ENCODE measurements at places on chromosomes 4 and X.
A peak's percentile ranks its signal among the peaks of the same experiment; 100 is the strongest.

DNA sequence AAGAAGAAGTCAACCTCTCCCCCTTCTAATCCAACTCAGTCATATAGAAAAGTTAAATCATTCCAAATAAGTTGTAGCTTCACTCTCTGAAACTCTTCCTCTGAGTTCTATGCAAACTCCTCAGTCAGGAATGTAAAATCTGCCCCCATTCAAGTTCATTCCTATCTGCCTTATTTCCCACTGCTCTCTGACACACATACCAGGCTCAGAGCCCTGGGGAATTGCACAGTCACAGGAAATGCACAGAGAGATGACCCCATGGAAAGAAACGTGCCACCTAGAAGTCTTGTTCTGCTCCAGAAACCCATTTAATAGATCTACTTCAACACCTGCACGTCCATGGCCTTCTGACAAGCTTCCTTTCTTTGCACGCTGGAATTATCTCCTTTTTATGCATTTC is 236.0 kb upstream of the VCX3A start:
- no peak for DNase-seq

- DNase-seq: no peak
These were observed 117.9 kb upstream of the FAM9B start for GRCh38 chrX:9151772-9152307.

DNA sequence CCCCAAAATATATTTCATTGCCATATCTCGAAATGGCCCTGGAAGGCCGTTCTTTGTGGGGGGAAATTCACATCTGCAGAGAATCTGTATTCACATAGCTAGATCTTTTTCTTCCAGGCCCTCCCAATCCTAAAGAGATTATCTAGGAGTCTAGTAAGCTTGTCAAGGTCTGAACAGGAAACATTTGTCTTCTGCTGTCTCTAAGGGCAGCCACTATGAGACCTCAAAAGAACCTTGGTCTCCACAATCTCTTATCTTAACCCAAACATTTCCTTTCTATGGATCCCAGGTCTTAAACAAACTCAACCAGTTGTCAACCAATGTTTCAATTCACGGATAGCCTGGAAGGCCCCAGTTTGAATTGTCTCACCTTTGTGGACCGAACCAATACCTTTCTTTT is 45.0 kb downstream of the CRLF2 start:
- DNase-seq: no peak

GRCh38 chr4:138561906-138562305 is 319.8 kb upstream of the SLC7A11 start:
- DNase-seq: no peak

GRCh38 chrX:148540114-148540513 is 39.7 kb downstream of the AFF2 start:
- no peak for DNase-seq

DNA sequence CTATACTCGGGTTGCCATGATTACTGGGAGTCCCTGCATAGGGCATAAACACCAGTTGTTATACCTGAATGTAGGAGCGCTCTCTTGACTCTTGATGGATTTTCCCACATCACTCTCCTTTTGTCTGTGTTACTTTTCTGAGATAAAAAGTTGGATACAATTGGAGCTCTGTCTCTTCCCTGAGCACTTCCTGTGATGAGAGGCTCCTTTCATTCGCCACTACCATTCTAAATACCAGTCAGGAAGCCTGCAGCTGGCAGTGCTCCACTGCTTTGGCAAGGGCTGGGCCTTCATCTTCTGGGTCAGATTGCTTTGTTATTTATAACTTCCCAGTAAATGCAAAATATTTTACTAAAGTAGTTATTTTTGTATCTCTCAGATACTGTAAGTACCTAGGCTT is 13.9 kb downstream of the TCEANC start:
- no peak for DNase-seq

DNA sequence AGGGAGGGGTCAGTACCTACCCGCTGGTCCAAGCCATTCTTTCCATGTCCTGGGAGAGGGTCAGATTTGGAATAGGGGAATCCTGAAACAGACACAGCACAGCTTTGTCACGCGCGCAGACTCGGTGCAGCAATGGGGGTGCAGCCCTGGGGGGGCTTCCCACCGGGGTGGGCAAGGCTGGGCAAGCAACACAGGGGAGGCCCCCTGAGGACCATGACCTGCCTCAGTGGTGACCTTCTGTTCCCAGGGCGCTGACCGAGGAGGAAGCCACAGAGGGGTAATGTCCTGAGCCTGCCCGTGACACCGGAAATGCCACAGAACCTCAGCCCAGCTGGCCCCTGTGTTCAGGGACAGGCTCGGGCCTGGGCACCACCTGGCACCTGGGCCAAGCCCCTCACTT is 53.2 kb upstream of the AFAP1 start:
- DNase-seq: no peak

DNA sequence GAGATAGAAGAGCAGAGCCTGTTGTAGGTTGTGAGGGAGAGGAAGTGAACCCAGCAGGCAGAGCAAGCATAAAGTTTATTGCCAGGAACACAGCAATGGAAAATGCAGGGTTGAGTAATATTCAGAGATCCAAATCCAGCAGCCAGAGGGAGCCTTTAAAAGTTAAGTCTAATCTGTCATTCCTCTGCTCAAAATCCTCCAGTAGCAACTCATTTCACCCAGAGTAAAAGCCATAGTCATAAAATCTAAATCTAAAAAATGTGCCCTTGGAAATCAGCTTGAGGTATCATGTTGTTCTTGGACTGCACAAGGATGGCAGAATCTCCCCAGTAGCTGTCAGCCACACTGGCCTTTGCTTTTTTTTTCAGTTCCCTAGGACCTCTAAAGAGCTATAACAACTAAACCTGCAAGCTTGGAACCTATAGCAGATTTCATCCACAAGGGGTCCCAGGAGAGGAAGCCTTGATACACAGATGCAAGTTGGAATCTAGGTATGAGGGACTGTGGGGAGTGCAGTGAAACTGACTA is 62.9 kb upstream of the FRAS1 start:
- no peak for DNase-seq

DNA sequence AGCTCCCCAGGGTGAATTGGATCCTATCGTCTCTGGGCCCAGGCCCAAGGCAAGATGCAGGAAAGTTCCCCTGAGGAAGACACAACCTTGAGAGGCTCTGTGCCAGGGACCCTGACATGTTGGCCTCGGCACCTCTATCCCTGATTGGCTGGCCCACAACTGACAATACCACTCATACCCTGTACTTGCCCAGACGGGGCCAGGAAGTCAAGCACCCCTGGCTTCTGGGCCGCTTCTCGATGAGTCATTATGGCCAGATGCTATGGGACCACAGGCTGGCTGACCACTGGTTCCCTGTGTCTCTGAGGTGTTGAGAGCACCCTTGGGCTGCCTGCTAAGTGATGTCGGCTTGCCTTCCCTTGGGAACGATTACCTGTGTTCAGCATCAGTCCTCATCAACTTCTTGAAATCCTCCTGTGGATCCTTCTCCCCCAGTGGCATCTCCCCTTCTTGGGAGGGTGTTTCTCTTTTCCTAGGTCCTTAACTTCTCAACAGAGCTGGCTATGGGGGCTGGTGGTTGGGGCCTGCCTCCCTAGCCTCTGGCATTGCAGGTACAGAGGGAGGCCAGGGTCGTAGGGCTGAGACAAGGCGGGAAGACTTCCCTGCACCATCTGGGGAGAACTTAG is 54.5 kb upstream of the MAMLD1 start:
- DNase-seq: no peak

DNA sequence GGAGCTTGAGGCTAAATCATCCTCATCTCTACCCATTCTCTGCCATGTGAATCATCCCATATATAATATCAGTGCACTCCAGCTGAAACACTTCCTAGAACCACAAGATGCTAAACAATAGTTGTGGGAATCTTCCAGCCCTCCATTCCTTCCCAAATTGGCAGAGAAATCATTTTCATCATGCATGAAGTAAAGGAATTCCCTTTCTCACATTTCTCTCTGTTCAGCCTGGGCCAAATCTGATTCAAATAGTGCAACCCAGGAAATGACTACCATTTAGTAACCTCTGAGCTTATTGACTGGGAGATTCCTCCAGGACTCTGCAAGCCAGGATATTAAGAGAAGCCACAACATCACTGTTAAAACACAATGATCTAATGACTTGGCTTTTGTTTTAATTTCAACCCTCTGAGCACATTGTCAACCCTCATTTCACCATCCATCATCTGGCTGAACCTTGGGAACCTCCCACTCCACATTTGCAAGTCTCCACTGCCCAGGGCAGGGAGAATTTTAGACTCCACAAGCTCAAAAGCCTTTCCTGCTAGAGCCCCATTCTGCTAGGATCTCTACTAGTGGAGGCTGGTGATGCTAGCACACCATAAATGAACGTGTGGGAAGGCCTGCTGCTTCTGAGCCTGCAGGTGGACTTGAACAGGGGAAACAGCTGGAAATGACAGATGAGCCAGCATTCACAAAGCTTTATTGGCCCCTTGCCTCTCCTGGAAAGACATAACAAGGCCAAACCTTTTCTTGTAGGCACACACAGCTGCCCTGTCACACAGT is 133.9 kb downstream of the TET2 start:
- DNase-seq: no peak

DNA sequence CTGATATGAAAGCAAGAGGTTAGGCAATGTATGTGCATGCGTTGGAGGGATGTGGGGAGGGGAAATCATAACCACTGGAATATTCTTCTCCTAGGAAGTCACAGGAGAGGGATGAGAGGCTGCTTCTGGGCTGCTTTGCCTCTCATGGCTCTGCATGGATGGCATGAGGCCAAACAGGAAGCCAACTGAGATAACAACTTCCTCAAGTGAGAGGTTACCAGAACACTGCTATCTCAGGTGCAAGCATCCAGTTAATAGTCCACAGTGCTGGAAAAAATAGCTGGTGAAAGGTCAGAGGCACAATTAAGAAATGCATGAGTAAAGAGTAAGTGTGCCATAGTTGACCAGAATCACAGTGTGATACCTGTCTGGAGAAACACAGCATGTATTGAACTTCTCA is 113.3 kb downstream of the ELOVL6 start:
- peak; percentile 47 for DNase-seq

DNA sequence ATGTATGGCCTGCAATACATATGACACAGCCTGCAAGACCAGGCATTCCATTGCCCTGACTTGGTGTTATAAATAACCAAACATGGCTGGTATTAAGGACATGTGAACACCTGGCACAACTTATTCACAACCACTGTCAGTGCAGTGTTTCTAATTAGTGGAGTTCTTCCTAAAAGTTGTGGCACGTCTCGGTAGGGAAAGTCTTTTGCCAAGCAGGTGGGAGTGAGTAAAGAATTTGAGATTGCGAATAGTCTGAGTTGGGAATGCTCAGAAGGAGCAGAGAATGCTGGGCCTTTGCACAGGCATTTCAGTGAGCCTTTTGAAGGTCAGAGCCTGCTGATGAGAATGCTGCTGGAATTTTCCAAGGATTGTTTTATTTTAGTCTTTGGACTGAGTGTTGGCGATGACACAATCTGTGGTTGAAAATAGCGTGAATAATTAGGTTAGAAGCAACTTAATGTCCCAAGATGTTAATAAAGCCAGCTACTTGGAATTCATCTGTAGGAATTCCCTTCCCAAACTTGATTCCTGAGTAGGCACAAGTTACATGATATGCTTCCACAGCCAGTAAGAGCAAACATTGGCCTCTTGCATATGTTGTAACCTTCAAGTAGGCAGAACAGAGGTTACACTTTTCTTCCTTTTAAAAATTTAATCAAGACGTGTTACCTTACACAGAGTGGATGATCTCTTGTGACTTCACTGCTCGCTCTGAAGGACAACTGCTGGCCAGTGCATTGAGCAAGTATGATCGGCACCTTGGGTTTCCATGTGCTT is 83.6 kb upstream of the PGRMC2 start:
- DNase-seq: no peak

DNA sequence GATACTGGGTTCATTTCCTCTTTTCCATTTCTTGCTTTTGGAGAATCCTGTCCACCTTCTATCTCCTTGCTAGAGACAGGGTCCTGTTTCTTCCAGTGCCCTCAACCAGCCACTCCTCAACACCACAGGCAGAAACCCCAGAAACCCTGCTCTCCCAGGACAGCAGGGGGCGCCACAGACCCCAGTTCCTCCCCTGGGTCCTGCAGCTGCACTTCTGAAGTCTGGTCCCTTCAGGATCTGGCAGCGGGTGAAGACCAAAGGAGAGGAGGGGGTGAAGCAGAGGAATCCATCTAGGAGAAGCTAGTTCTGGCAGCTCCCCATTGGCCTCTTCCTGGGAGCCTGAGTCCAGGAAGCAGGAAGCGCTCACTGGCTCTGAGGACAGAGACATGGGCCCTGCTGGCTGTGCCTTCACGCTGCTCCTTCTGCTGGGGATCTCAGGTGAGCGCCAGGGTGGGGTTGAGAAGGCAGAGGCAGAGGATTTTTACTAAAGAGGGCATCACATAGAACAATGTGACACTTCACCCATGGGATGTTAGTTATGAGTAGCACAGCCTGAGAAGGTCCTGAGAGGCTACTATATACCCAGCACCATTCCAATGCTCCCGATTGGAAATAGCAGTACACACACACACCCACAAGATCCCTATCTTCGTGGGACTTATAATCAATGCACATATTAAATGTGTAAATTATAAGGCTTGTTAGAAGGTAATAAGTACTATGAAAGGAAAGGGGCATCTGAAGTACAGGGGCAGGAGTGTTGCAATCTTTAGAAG is at the start of gene PRSS48:
TSS of gene PRSS48 (plus strand) at position 375 of the 776 bp plus-strand sequence. CDS start at position 387, 12 bp downstream.
- DNase-seq: peak; percentile 7

DNA sequence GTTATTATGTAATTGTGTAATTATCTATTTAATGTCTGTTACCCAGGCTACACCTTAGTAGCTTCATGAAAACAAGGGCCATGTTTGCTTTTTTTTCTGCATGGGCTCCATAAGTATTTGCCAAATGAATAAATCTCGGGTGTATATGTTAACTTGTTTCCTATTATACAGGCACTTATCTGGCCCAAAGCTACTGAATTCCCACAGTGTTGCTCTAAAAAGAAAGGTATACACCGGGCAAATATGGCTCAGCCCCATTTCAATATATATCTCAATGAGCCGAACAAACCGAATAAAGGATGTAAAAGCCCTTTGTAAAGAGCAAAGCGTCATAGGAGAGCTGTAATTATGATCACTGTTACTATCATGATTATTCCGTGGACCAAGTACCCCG is 767 bp downstream of the PAQR3 start:
- DNase-seq: no peak

DNA sequence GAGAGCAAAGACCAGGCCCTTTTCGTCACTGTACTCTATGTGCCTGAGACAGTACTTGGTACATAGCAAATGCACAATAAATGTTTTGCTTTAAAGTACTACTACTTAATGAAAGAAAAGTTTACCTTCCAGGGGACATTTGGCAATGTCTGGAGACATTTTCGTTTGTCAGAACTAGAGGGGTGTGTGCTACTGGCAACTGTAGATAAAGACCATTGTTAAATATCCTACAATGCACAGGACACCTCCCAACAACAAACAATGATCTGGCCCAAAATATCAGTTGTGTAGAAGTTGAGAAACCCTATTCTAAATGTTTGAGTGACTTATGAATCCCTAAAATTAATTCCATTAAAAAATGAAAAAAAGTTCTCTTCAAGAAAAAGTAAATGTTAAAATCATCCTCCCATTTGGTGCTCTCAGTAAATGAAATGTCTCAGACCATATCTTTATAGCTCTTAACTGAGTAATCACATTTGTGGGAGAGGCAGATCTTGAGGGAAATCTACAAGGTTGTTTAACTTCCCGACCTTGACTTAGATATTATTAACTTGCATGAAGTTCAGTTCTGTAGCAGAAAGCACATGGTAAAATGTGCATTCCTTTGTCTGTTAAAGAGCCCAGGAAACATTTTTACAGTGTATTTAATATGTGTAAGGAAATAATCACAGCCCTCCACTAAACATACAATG is 18.5 kb downstream of the EGFL6 start:
- no peak for DNase-seq
